Omental fat pad (tissue), 4 donors: ENCODE measurements at places on chromosomes 4 and X. TPM values are rescaled to one million over a fixed set of nuclear protein-coding genes. Genes with fewer than 3 reads are reported as not detected.

The PRMT9 gene
- total RNA-seq = 40.0 TPM

The NDP gene
- total RNA-seq = not detected

The ARHGAP24 gene
- total RNA-seq = 51.7 TPM

The DIPK2B gene
- total RNA-seq = 50.3 TPM

The AMTN gene
- total RNA-seq = not detected

The PIR gene
- 54.7 TPM for total RNA-seq

The SLC6A14 gene
- total RNA-seq = not detected

The DMRTC1 gene
- not detected for total RNA-seq

The CFAP99 gene
- not detected for total RNA-seq

The RRH gene
- total RNA-seq = 1.1 TPM

The SH3RF1 gene
- 19.8 TPM for total RNA-seq

The PCDH18 gene
- 40.6 TPM for total RNA-seq

The CTSO gene
- total RNA-seq = 24.5 TPM

The SATL1 gene
- not detected for total RNA-seq

The HTRA3 gene
- total RNA-seq = 23.8 TPM

The MBNL3 gene
- total RNA-seq = 13.7 TPM

The NDST3 gene
- total RNA-seq = not detected

The ENPP6 gene
- total RNA-seq = not detected

The ASB12 gene
- total RNA-seq = not detected

The SLC25A6 gene
- 399 TPM for total RNA-seq

The SMR3A gene
- total RNA-seq = not detected

The CENPVL3 gene
- 0.25 TPM for total RNA-seq

The PARM1 gene
- 25.7 TPM for total RNA-seq

The CAMK2D gene
- 82.4 TPM for total RNA-seq

The SSX4B gene
- not detected for total RNA-seq

The C4orf51 gene
- not detected for total RNA-seq

The ZXDA gene
- total RNA-seq = 4.8 TPM

The SOWAHB gene
- 0.28 TPM for total RNA-seq

The MAGEC1 gene
- not detected for total RNA-seq

The JADE3 gene
- total RNA-seq = 5.0 TPM

The PRSS12 gene
- total RNA-seq = 0.44 TPM

The PCSK1N gene
- 1.4 TPM for total RNA-seq
